Left cardiac atrium (tissue), 4 donors: ENCODE measurements at places on chromosomes 4 and X. TPM values are rescaled to one million over a fixed set of nuclear protein-coding genes. Genes with fewer than 3 reads are reported as not detected.

The SMIM43 gene
- total RNA-seq, result not detected

GRCh38 chr4:101334963-101335572, 12.3 kb downstream of the PPP3CA start:
- no peak for DNase-seq

DNA sequence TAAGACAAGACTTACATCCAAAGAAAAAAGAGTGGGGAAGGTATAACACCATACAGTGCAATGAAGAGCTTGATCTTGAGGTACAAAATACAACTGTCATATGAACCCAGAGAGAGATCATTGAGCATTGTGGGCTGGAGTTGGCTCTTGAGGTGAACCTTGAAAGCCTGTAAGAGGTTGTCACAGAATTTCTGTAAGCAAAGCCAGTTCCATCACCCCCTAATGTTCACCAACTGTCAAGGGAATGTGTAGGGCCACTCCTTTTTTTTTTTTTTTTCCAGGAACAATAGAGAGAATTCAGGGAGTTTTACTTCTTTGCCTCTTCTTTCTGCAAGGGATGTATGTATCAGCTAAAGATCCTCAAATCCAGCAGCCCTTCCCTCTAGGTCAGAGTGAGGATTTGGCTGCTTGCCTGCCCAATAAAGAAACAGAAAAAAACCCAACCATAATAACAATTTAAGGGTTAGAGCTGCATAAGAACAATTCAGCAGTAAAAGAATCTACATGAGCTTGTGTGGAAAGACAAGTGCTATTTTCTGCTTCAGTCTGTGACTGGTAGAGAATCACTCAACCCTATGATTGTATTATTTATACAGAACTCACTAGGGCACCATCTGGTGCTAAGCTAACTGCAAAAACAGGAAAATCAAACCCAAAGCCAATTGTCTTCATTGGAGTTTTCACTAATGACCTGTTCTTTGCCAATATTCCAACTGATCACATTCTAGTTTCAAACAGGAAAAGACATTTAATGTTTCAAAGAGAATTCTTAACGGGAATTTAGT, 217.5 kb upstream of the TEX13C start:
- no peak for DNase-seq

- DNase-seq, result no peak
Measured at GRCh38 chrX:69741721-69742120, 125.8 kb downstream of the EDA start.
